ENCODE measurements at places on chromosomes 3 and 15.

DNA sequence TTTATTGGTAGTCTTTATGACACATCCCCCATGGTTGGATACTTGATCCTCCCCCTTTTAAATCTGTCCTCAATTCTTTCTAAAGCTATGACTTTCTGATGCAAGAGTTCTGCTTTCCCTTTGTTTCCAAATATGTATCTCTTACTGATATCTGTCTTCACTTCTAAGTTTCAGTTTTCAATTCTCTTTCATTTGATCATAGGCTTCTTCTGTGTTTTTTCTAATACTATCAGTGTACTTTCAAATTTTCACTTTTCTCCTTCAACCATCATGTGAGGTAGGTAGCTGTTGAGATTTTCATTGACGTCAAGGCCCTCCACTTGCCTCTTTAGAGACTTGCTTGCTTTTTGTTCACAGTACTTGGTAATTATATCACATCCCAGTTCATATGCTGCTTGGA, 436.5 kb downstream of the CNTN4 start:
- no peak for DNase-seq

- DNase-seq, result no peak
These were observed 28.3 kb upstream of the LSAMP start for GRCh38 chr3:116473602-116474001.

DNA sequence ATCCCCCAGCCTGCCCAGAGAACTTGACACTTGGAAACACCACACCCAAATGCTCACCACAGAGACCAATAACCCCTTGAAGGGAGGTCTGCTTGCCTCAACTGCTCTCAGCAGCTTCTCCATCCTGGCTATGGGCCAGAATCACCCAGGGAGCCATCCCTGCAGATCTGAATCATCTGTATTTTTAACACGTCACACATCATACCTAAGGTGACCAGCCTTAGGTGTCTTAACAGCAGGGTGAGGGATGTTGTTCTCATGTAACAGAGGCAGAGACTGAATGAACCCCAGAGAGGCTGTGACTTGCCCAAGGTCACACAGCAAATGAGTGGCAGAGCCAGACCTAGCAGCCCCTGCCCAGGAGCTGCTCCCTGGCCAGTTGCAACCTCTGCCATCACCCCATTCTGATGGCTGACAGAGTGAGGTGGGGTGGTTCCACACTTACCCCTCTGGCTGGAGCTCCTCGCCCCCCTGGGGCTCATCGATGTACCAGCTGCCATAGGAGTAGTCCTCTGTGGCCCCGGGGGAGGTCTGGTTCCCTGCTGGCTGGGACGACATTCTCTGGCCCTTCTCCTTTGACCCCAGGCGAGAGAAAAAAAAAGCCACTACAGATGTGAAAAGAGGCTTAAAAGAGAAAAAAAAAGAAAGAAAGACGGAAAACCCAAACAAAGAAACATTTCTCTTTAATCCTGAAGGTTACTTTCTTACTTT, 722 bp downstream of the STRA6 start:
- DNase-seq, result no peak

DNA sequence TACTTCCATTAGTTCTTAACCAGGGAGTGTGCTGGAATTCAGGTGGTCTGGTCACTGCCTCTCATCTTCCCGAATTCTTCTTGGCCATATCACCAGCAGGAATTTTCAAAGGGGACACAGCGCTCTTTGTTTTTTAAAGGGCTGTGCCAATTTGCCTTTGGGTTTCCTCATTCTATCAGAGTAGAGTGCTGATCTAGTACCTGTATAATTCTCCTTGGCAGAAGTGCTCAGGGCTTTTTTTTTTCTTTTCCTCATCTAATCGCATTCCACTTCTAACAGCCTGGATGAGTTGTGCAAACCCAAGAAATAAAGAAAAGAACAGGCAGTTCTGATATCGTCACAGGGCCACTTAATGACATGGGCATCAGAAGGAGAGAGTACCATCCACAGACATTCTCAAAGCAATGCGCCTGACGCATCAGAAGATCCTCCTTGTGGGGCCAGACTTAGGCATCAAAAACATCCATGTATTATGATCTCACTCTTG, 121.0 kb downstream of the ASB7 start:
- no peak for DNase-seq
